Spinal cord (tissue), 10 donors: ENCODE measurements at places on chromosomes 7 and 10. TPM values are rescaled to one million over a fixed set of nuclear protein-coding genes. Genes with fewer than 3 reads are reported as not detected.

HABP2 gene
- total RNA-seq = 0.50 TPM

CDH23 gene
- total RNA-seq = 16.4 TPM

GALNT17 gene
- total RNA-seq = 45.2 TPM

PIK3CG gene
- total RNA-seq = 3.4 TPM

SEPTIN14 gene
- total RNA-seq = not detected

OPN1SW gene
- 0.28 TPM for total RNA-seq

AKR1B15 gene
- total RNA-seq = not detected

SLC35G1 gene
- total RNA-seq = 26.3 TPM

ZNF804B gene
- 2.0 TPM for total RNA-seq

MYL7 gene
- 0.66 TPM for total RNA-seq
